ENCODE measurements at places on chromosomes 4 and X.

GRCh38 chr4:92012899-92013867 lies 290.6 kb upstream of the GRID2 start:
- DNase-seq = no peak

DNA sequence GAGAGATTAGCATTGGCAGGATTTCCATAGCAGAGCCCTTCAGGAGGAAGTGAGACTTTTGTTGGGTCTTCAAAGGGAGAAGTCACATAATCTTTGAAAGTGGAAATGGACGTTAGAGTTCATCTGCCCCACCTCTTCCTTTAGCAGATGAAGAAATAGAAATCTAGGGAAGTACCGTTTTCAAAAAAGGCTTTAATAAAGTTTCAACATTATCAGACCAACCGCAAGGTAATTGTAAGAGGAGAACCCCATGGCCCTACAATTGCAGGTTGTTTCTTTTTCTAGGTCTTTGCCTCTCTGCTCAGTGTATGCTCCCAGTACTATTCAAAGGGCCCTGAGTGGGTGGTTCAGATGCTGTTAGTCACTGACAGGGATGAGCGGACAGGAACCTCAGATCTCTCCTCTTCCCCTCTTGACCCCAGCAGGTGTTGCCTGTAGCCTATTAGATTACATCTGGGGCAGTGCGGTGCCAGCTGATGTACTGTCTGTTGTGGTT lies 48.6 kb upstream of the AP1S2 start:
- no peak for DNase-seq

GRCh38 chr4:152763796-152764195 lies 15.7 kb downstream of the TIGD4 start:
- no peak for DNase-seq

DNA sequence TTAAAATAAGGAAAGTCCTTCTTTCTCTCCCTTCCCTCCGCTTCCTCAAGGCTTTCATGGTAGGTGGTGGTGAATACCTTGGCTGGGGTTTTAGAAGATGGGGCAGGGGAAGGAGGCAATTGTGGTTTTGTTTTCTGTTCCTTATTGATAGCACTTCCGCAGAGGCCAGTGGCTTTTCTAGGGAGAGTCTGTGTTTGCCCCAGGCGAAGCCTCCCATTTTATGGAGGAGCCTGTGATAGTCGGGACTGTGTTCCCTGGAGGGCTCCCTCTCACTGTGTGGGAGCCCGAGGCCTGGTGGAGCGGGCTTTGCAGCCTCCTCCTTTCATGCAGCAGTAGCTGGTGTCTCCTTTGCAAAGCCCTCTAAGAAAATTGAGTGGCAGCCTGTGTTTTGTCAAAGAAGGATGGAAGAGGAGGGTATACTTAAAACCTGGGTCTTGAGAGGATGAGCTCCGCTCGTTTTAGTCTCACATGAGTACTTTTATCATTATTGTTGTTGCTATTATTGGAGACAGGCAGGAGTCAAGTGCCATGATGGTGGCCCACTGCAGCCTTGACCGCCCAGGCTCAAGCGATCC lies 29.8 kb upstream of the STOX2 start:
- DNase-seq = no peak

DNA sequence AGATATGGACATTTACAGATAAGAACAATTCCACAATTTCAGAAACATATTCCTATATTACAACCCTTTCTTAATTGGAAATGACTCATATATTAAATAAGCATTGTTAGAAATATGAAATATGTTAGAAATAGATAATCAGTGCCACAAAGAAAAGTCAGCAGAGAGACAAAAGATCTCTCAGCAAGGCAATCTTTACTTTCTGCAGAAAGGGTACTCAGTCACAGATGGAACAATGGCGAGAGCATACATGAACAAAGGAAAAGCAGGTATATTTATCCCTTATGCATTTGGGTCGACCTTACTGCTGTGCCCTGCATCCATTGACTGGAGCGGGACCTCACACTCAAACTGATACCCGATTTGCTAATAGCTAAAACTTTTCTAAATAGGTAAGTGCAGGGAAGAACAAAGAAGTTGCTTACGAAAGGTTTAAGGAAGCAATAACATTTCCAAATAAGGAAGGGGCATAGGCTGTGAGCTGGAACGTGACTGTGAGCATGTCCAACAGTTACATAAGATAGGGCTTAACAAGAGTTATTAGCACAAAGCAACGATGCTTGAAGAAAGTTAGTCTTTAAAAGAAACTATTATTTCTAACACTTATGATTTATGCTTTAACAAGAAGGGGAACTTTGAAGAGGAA lies 40.8 kb downstream of the MGARP start:
- no peak for DNase-seq

DNA sequence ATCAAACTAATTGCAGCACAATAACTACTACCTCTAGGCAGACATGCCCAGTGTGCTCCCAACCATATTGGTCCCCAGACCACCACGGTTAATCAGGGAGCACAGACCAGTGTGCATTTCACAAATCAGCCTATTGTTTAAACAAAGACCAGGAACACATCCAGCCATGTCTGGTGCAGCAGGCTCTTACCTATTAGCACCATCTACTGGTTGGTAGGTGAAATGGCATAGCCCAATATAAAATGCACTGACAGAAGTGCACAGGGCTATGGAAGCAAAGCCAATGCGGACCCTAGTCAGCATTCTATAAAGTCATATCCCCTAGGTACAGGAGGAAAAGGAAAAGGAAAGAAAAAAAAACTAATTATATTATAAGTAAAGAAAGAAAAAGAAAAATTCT lies 15.5 kb upstream of the CYLC1 start:
- peak; percentile 53 for DNase-seq

- DNase-seq = no peak
These were observed 79.4 kb downstream of the MAOA start for GRCh38 chrX:43735534-43735933.

DNA sequence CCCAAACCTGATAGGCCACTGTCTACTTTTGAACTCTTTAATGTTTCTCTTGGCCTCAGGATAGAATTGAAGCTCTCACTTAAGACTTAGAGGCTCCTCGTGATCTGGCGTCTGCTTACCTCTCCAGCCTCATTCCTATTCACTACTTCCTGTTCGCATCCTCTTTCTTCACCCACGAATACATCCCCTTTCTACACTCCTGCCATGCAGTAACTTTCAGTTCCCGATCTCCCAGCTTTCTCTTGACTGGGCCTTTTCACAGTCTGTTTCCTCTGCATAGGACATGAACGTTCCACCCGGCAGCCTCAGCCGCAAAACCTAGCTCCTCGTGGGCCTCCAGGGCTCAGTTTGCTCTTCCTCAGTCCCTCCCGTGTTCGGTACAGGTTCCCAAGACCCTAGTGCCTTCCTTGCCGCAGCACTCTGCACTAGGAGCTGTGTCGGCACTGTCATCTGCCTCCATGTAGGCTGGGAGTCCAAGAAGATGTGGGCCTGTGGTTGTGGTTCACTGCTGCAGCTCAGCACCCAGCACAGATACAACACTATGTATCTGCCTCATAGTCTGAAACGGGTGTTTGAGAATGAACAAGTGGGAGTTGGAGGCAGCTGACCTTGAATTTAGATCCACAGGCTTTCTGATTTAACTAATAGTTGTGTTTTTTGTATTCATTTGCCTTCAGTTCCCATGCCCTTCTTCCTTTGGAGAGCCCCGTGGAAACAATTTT lies 15.8 kb downstream of the RPL39 start:
- no peak for DNase-seq

Measured in activated CD4-positive, alpha-beta T cell treated with anti-CD3 and anti-CD28 coated beads, Interleukin-2, Interleukin-4, amounts not matched to agents 100 ng/mL and 50 ng/mL, durations not matched to agents 16 hours and 8 hours (primary cell).